Activated B cell treated with CpG ODN at 0.5 μM for 24 hours (primary cell): ENCODE measurements at places on chromosomes 6 and 20. TPM values are rescaled to one million over a fixed set of nuclear protein-coding genes. Genes with fewer than 3 reads are reported as not detected.

Gene TRIM40
- total RNA-seq: not detected in 2 replicates

Gene FOXP4
- total RNA-seq: 37.8 and 40.7 TPM in 2 replicates

Gene SYTL3
- 5.8 and 6.0 TPM in 2 replicates for total RNA-seq

Gene HMGCLL1
- not detected in 2 replicates for total RNA-seq
